Progenitor cell of endocrine pancreas (in vitro differentiated cells): ENCODE measurements at places on chromosomes 6 and 20. TPM values are rescaled to one million over a fixed set of nuclear protein-coding genes. Genes with fewer than 3 reads are reported as not detected.

Gene RAET1L
- total RNA-seq, result not detected in 2 replicates

Gene PRRT1
- 2.9 and 3.3 TPM in 2 replicates for total RNA-seq

Gene BPIFB4
- not detected in 2 replicates for total RNA-seq

Gene MYBL2
- 43.3 and 44.4 TPM in 2 replicates for total RNA-seq

- DNase-seq, result no peak
- H3K4me1 ChIP-seq, result peaks cover 32% of the 10 kb centered on the region
- H3K27me3 ChIP-seq, result no peaks in the 10 kb centered on the region
- H3K36me3 ChIP-seq, result peaks cover 4% of the 10 kb centered on the region
- H3K4me3 ChIP-seq, result no peak overlapping the region
These were observed 383.7 kb downstream of the CD83 start for GRCh38 chr6:14501240-14501639.

DNA sequence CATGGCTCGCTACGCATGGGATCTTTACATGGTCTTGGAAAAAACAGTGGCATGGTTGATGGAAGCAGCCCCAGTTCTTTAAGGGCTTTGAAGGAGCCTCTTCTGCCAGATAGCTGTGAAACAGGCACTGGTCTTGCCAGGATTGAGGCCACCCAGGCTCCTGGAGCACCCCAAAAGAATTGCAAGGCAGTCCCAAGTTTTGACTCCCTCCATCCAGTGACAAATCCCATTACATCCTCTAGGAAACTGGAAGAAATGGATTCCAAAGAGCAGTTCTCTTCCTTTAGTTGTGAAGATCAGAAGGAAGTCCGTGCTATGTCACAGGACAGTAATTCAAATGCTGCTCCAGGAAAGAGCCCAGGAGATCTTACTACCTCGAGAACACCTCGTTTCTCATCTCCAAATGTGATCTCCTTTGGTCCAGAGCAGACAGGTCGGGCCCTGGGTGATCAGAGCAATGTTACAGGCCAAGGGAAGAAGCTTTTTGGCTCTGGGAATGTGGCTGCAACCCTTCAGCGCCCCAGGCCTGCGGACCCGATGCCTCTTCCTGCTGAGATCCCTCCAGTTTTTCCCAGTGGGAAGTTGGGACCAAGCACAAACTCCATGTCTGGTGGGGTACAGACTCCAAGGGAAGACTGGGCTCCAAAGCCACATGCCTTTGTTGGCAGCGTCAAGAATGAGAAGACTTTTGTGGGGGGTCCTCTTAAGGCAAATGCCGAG is 78.2 kb downstream of the ASXL1 start:
- no peak overlapping the region for H3K27ac ChIP-seq
- no peaks in the 10 kb centered on the region for H3K27me3 ChIP-seq
- H3K4me1 ChIP-seq, result peaks cover 3% of the 10 kb centered on the region
- no peak for DNase-seq

DNA sequence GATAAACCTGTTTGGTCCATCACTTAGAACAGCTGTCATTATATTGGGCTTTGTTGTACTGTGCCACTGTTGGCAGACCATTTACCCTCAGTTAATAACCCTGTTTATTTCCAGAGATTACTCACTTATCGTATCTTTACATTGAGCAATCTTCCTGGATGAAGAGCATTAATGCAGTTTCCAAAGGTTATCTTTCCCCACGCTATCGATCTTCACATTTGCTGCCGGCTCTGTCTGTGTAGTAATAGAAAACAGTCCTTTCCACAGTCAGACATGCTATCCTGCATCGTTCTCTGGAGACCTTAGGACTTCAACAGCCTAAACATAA is 27.4 kb downstream of the GHRH start:
- DNase-seq, result no peak
- H3K4me1 ChIP-seq, result no peaks in the 10 kb centered on the region
- H3K36me3 ChIP-seq, result peaks cover 27% of the 10 kb centered on the region
- H3K4me3 ChIP-seq, result no peak overlapping the region
- no peaks in the 10 kb centered on the region for H3K27me3 ChIP-seq
- no peak overlapping the region for H3K27ac ChIP-seq

GRCh38 chr20:62739581-62740285 is 31.1 kb downstream of the NTSR1 start:
- no peak overlapping the region for H3K4me3 ChIP-seq
- DNase-seq, result no peak
- H3K36me3 ChIP-seq, result no peaks in the 10 kb centered on the region
- H3K27ac ChIP-seq, result no peak overlapping the region
- H3K27me3 ChIP-seq, result peaks cover 15% of the 10 kb centered on the region

DNA sequence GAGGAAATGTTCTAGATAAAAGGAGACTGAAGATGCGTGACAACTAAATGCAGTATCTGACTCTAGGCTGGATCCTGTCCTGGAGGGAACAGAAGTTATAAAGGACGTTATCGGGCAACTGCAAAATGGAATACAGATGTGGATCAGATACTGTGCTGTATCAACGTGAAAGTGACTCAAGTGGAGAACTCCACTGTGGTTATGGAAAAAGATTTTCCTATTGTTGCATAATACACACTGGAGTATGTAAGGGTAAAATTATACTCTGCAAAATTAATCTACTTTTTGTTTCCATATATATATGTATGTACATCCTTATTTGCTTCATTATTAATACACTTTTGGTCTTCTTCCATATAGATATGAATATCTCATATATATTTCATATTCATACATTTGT is 654.0 kb downstream of the QKI start:
- H3K27ac ChIP-seq, result no peak overlapping the region
- no peaks in the 10 kb centered on the region for H3K27me3 ChIP-seq
- no peaks in the 10 kb centered on the region for H3K4me1 ChIP-seq
- DNase-seq, result no peak
- H3K4me3 ChIP-seq, result no peak overlapping the region
- no peaks in the 10 kb centered on the region for H3K36me3 ChIP-seq

GRCh38 chr20:54475334-54476168 is at the start of gene DOK5:
TSS of gene DOK5 (plus strand) at chr20:54475593. CDS start at chr20:54475947, 354 bp downstream.
- H3K4me1 ChIP-seq, result peaks cover 9% of the 10 kb centered on the region
- peak within 1 kb of the TSS; percentile 12 for H3K27ac ChIP-seq
- peaks cover 65% of the 10 kb centered on the region for H3K27me3 ChIP-seq

- no peaks in the 10 kb centered on the region for H3K27me3 ChIP-seq
- H3K4me3 ChIP-seq, result no peak overlapping the region
- no peak for DNase-seq
These were observed 19.6 kb downstream of the HLA-A start for GRCh38 chr6:29961966-29962365.

- peaks cover 3% of the 10 kb centered on the region for H3K27me3 ChIP-seq
- H3K4me1 ChIP-seq, result peaks cover 8% of the 10 kb centered on the region
- peak overlapping the region; percentile 15 for H3K27ac ChIP-seq
- no peak overlapping the region for H3K4me3 ChIP-seq
- no peaks in the 10 kb centered on the region for H3K36me3 ChIP-seq
These were observed 431.9 kb upstream of the SULF2 start for GRCh38 chr20:48217190-48217589.

DNA sequence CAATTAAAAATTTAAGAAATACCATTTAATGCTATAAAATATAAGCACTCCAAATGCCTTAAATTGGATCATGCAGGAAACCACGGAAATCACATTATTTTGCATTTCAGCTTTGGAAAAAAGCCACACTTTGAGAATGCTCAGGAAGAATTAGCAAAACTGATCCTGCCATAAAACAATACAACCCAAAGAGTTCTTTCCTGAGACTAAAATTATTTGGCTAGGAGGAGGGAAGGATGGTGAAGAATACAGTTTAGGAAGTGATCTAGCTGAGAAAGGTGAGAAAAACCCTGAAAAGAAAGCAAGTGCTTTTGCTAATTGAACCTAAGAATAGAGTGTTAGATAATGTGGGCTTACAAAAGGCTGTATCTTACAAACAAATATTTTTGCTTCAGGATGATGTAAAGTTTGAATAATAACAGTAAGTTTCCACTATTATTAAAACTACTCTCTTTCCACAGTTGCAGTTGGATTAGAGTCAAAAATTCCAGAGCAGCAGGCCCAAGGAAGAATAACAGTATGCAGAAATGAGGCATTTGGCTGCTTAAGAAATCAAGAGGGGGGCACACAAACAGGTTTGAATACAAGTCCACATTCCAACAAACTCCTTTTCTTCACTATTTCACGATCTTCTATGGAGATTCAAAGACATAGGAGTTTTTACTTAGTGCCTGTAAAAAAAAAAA is 565.4 kb downstream of the RFPL4B start:
- H3K4me3 ChIP-seq, result no peak overlapping the region
- no peak overlapping the region for H3K27ac ChIP-seq
- H3K4me1 ChIP-seq, result no peaks in the 10 kb centered on the region
- DNase-seq, result no peak

GRCh38 chr6:104835782-104836181 is 23.9 kb downstream of the HACE1 start:
- no peaks in the 10 kb centered on the region for H3K27me3 ChIP-seq
- no peak for DNase-seq
- H3K4me3 ChIP-seq, result no peak overlapping the region
- H3K27ac ChIP-seq, result no peak overlapping the region

DNA sequence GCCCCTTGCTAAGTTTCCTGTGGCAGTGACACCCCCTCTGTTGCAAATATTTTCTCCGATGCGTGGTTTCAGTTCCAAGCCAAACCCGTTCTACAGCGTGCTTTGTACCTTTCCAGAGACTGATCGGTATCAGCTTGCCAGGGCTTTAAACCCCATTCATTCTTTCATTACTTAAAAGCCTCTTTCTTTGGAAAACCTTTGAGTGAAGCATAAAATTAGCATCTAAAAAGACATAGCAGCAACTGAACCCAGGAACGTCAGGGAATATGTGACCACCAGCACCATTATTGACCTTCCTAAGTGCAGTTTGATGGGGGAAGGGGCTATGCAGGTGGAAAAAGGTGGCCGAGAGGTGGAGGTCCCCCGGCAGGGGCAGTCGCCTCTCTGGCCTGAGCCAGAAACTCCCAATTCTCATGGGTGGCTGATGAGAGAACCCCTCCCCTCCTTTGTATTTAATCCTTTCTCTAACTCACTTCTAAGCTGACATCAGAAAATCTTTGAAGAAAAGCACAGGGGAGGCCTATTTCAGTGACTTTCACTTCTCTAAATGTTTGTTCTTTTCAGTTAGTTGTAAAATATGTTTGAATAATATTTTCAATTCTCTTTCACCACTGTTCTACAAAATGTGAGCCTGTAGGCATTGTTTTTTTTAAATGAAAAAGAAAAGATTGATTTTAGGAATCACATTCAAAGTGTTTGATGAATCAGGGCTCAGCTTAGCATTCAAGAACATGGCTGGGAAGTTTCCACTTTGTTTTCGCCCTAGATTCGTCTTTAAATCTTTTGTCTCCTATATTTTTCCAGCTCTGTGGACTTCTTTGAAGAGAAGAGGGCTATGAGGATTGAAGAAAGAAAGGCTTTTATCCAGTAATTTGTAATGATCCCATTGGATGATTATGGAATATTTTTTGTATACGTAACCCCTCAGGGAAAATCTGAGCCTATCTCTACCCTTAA is 89.2 kb downstream of the RSPH3 start:
- no peak for DNase-seq
- H3K27ac ChIP-seq, result peak overlapping the region; percentile 99
- H3K4me3 ChIP-seq, result peak overlapping the region; percentile 65
- peaks cover 6% of the 10 kb centered on the region for H3K36me3 ChIP-seq
